ENCODE measurements at places on chromosomes 1 and 21.

DNA sequence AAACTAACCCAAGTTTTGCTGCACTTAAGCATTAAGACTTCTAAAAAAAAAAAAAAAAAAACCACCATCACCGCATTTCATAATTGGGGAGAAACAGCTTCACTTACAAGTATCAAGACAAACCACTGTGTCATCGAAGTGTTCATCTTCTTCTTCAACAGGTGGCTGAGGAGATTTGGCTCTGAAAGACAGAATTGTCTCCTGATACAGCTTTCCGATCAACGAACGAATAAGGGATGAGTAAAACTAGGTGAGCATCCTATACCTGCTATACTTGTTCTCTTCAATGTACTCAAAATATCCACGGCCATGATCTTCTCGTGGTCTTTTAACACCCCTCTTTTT, 2.0 kb downstream of the HNRNPU start:
- DNase-seq = no peak

GRCh38 chr1:15684468-15685291, 560 bp downstream of the PLEKHM2 start:
- peak; percentile 29 for DNase-seq

DNA sequence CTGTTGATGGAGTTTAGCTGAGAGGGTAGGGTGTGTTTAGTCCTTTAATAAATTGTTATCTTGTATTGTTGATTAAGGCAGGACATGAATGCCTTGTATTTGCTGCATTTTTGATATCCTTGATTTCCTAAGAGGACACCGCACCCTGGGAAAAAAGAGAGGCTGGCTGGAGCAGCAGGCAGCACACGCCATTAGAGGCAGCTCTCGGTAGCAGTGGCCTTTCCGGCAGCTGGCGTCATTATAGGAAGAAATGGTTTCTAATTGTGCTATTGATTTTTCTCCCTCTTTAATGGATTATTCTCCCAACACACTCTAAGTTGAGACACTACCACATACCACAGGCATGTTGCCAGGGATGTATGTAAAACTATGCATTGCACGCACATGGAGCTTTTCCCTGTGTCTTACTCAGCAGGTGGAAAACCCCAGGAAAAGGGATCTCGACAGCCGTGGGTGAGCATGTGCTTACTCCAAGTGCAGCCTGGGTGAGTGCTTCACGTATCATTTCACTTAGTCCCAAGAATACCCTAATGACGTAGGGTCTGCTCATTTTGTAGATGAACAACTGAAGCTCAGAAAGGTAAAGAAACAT, 440.4 kb upstream of the RUNX1 start:
- DNase-seq = no peak

DNA sequence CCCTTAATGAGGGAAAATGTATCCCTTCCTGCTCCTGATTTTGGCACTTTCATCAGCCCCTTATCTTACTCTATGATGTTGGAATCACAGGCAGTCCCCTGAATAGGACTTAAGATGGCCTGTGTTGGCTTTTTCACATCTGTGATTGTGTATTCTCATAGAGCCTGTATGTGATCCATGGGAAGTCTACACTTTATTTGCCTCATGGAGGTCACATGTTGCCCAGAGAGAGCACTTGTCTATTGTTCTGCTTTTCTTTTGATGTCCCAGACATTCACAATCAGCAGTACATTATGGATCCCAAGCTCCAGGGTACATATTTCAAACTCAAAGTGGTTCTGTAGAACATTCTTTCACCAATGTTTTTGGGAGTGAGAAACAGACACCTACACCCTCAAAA, 885.2 kb upstream of the ADGRL2 start:
- DNase-seq = no peak

DNA sequence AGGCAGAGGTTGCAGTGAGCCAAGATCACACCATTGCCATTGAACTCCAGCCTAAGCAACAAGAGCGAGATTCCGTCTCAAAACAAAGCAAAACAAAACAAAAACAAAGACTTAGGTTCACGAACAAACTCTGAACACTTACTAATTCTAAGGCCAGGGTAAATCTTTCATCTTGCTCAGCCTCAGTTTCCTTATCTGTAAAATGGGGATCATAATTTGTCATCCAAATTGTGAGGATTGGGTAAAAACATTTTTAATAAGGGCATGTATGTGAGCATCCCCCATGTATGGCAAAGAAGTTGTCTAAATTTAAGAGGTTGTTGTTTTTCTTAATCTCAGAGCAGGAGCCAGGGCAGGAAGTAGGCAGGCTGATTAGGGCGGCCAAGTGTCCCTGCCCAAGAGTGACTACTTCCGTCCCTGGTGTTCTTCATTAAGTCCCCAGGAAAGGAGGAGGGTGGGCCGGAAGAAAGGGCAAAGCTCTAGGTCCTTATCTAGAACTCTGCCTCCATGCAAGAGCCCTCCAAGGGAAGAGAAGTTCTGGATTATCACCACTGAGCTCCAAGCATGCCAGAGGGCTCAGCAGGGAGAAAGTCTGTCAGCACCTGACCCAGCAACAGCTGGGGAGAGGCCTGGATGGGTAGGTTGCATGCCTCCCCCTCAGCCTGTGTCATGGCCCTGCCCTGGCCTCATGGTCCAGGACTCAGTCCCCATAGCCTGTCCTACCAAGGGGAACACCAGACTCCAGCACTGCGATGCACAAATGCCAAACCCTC, 49.9 kb upstream of the CLIC4 start:
- no peak for DNase-seq

DNA sequence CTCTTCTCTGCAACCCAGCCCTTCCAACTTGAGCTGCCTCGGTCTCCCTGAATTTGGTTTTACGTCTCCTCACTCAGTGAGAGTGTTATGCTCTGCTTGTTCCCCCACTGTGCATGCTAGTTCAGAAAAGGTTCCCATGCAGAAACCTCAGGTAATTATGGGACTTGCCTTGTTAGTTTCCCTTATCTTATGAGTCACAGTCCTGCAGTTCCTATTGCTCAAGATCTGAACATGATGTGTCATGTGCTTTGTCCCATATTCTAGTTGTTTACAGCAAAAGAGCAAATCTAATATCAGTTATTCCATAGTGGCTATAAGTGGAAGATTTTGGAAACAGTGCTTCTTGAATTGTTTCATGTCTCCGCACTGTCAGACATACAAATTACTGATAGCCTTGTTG, 74.4 kb downstream of the DUSP10 start:
- DNase-seq = no peak

DNA sequence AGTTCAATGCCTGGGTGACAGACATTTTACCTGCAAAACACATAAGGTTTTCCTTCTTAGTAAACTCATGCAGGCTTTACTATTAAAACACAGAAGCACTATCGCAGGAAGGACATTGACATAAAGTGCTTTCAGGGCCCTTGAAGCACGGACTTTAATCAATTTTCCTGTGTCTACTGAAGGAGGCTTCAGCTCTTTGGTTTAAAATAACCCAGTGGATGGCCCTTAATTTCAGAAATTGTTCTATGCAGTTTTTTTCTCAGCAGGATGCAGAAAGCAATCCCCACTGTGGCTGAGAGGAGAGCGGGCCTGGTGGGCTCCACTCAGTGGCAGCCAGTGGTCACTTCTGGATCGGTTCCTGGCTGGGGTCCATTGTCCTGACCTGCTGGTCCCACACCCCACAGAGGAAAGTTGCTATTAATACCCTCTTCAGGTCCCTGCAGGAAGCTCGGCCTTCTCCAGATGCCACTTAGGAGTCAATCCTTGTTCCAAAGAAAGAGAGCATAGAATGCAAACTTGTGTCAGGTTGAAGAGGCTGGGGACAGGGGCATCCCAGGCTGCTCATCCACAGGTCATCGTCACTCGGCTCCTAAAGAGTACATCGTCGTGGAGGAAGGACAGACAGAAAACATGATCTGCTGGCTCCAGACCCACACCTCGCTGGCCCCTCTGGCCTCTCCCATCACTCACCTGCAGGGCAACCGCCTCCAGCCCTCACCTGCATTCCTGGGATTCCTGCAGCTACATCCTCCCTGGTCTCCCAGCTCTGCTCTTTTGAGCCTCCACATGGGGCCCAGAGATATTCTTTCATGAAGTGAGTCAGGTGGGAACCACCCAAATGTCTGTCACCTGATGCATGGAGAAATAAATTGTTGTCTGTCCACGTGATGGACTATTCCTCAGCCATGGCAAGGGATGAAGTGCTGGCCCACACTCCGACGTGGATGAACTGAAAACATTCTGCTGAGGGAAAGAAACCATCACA, 153.1 kb downstream of the PSMG1 start:
- no peak for DNase-seq

Data from activated T-cell treated with anti-CD3 and anti-CD28 coated beads, Interleukin-2, amount 50 U/mL, for 4 hours (primary cell).